Neuronal stem cell (in vitro differentiated cells): ENCODE measurements at places on chromosomes 4 and X.

DNA sequence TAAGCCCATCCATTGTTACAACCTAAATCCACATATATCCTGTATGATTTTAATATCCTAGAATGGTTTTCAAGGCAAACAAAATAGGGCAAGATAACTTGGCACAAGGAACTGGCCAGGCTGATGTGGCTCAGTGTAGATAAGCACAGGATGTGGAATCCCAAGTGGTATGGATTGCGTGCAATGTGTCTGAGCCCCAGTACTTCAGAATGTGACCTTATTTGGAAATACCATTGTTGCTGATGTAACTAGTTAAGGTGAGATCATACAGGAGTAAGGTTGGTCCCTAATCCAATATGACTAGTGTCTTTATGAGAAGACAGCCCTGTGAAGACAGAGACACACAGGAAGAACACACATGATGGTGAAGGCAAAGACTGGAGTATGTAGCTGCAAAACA is 72.4 kb downstream of the IL21 start:
- no peak for DNase-seq

DNA sequence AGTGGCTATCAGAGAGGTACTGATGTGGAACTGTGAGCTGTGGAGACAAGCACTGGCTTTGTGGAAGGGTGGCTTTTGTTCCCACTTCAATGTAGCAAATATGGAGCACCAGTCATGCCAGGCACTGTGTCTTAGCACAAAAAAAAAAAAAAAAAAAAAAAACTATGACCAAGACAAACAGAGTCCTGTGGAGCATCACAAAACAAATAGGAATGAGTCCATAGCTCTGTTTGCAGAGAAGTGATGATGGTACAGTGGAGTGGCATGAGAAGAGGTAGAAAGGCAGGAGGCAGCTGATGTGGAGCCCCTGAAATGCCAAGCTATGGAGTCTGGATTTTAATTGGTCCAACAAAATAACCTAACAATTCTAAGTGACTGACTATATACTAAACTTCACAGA is 116.9 kb downstream of the RAB28 start:
- DNase-seq = no peak

- no peak for DNase-seq
These were observed 52.2 kb downstream of the ABCG2 start for GRCh38 chr4:88106205-88106604.

DNA sequence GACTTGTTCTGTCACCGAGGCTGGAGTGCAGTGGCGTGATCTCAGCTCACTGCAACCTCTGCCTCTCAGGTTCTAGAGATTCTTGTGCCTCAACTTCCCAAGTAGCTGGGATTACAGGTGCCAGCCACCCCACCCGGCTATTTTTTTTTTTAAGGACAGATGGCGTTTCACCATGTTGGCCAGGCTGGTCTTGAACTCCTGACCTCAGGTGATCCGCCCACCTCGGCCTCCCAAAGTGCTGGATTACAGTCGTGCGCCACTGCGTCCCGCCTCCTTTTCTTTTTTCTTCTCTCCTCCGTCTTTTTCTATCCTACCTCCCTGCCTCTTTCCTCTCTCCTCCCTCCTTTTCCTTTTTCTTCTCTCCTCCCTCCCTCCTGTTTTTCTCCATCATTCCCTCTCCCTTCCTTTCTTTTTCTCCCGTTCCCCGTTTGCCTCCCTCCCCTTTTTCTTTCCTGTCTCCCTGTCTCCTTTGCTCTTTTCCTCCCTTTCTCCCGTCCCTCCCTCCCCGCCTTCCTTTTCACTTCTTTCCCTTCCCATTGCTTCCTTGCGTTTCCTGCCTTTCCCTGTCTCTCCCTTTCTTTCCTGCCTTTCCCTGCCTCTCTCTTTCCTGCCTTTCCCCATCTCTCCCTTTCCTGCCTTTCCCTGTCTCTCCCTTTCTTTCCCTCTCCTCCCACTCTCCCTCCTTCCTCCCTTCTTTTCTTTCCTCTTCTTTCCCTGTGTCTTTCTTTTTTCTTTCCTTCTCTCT is 2.1 kb upstream of the SLC25A6 start:
- no peak for DNase-seq

GRCh38 chr4:86633854-86634253 is 39.7 kb downstream of the PTPN13 start:
- DNase-seq = no peak

- DNase-seq = no peak
These were observed 111.3 kb upstream of the INTU start for GRCh38 chr4:127521463-127521862.
